Central memory CD8-positive, alpha-beta T cell (primary cell): ENCODE measurements at places on chromosomes 6 and 20.

- no peak overlapping the region for H3K27ac ChIP-seq
- DNase-seq: no peak
- H3K4me1 ChIP-seq: no peaks in the 10 kb centered on the region
- peaks cover 4% of the 10 kb centered on the region for H3K36me3 ChIP-seq
Measured at GRCh38 chr20:23340524-23340923, 10.1 kb upstream of the NXT1 start.

DNA sequence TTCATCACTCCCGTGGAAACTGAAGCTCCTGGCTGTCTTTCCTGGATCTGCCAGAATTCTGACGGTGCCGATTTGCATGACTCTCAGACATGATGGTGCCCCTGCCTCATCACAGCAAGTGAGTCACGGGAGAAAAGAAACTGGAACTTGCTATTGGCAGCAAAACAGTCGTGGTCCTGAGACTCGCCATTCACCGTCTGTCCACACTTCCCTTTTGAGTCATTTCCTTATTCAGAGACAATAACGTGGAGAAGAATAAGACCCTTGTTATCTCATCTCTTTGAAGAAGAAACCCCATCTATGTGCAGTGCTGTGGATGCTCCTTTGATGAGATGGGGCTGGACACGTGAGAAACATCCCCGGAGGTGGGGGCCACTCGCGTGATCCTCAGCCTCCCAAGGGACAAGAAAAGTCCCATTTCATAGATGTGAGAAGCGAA lies 4.2 kb downstream of the GPR31 start:
- no peaks in the 10 kb centered on the region for H3K27me3 ChIP-seq
- peaks cover 29% of the 10 kb centered on the region for H3K4me1 ChIP-seq
- DNase-seq: no peak

DNA sequence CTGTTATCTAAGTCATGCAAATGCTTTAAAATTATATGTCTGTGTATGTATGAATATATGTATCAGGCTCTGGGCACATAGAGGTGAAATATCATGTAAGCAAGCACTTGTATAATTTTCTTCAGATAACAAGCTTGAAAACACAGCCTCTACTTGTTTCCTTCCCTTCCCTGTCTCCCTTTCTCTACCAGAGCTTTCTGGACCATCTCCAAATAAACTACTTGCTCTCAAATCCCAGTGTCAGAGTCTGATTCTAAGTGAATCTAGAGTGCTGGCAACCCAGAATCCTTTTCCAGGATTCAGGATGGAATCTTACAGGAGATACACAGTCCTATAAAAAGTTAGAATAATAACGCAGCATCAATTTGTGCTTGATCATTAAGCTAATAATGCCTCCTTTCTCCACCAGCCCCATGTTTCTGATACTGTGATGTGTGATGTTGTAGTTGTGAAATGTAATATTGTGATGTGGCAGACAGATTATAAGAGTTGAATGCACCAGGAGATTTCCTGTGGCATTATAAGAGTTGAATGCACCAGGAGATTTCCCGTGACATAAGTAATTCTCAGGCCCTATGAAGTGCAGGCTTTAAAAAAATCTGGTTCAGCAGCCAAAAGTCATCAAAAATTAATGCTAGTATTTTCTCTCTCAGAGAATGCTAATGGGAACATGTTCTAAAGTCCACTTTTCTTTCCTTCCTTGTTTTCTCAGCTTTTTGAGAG lies 89.6 kb downstream of the PCSK2 start:
- peaks cover 34% of the 10 kb centered on the region for H3K27me3 ChIP-seq
- H3K27ac ChIP-seq: no peak overlapping the region
- H3K36me3 ChIP-seq: no peaks in the 10 kb centered on the region
- DNase-seq: no peak
- H3K4me1 ChIP-seq: no peaks in the 10 kb centered on the region

DNA sequence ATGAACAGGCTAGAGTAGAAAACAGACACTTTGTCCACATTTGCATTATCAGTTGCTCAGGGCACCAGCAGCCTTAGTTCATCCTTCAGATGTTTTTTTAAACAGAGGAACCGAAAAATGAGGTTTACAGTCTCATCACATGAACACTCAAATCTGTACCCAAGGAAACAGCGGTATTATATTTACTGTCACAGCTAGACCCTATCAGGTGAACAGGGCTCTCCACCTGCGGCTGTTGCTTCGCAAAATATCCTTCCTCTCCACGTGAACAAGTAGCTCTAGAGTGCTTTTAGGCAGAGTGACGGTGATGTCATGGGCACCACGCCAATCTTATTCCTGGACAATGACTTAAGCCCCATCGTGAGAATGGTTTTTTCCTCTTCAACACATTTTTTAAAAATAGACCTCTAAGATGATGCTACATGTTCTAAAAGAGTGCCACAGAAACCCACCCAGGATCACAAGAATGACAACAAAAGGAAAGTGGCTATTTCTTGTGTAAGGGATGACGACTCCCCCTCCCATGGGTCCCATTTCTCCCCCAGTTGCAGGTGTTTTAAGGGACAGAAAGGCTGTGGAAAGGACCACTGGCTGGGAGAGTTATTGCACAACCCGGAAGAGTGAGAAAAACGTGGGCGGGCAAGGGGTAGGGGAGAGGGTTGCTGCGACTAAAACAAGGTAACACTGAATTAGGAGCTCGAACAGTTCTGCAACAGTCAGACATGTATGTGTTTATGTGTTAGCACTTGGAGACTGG lies 77.7 kb downstream of the EFHC1 start:
- H3K36me3 ChIP-seq: peaks cover 5% of the 10 kb centered on the region
- no peaks in the 10 kb centered on the region for H3K27me3 ChIP-seq
- no peak overlapping the region for H3K27ac ChIP-seq
- peaks cover 4% of the 10 kb centered on the region for H3K4me1 ChIP-seq

GRCh38 chr20:51208162-51208561 lies 185.3 kb upstream of the KCNG1 start:
- no peaks in the 10 kb centered on the region for H3K4me1 ChIP-seq
- no peak for DNase-seq
- H3K4me3 ChIP-seq: no peak overlapping the region

DNA sequence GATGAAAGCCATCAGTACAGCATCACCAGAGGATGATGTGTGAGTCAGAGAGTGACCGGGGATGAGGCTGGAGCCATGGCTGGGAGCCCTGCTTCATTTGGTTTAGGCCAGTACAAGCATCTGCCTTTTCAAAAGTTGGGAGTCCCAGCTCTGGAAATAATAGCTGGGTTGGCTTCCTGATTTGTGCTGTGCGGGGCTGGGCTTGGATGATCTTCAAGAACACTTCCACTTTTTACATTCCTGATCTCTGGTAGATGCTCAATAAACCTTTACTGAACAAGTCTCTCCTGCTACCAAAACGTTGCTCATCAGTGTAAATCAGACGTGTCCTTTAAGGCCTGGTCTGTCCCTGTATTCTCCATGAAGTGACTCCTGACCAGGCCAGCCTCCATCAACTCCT lies 44.1 kb upstream of the ADGRF4 start:
- H3K4me3 ChIP-seq: no peak overlapping the region
- H3K27ac ChIP-seq: no peak overlapping the region
- no peaks in the 10 kb centered on the region for H3K27me3 ChIP-seq
- H3K4me1 ChIP-seq: no peaks in the 10 kb centered on the region

DNA sequence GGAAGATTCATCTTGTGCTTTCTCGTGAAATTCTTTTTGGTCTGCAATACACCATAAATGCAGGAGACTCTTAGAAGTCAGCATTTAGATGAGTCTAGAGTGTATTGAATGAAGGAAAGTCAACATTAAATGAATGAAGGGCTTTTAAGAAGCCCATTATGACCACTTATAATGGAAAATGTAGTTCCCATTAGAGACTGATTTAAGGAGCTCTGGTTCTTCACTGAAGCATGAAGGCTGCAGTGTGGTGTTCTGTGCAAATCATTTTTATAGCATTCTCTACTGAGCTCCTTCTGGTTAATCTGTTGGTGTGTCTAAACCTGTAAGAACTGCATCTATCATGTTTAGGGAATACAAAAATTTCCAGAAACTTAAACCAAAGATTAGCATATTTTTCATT lies 19.7 kb downstream of the NCOA7 start:
- H3K4me1 ChIP-seq: peaks cover 56% of the 10 kb centered on the region
- DNase-seq: no peak
- H3K27ac ChIP-seq: no peak overlapping the region
- no peaks in the 10 kb centered on the region for H3K27me3 ChIP-seq
- H3K36me3 ChIP-seq: peaks cover 5% of the 10 kb centered on the region

DNA sequence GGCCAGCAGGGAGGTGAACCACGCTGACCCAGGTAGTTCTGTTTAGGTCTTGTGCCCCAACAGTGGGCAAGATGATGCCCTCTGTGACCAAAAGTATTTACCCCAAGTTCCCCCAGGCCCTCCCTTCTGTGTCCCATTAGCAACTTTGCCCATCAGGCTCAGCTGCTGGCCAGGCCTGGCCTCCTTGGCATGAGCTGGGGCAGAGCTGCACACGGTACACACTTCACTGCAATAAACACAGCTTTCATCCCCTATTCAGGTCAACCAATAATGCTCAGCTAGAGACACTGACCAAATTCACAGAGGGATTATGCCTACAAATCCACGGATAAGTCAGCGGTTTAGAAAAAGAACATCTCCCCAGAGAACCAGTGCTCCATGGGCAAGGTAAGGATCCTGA lies 103.7 kb downstream of the SLC23A2 start:
- H3K4me3 ChIP-seq: no peak overlapping the region
- no peak for DNase-seq
- H3K27me3 ChIP-seq: no peaks in the 10 kb centered on the region
- peaks cover 25% of the 10 kb centered on the region for H3K4me1 ChIP-seq

- DNase-seq: no peak
- no peaks in the 10 kb centered on the region for H3K4me1 ChIP-seq
- no peak overlapping the region for H3K27ac ChIP-seq
- no peak overlapping the region for H3K4me3 ChIP-seq
Measured at GRCh38 chr6:84645000-84645399, 119.4 kb downstream of the TBX18 start.

- DNase-seq: no peak
- H3K4me1 ChIP-seq: peaks cover 5% of the 10 kb centered on the region
- peaks cover 2% of the 10 kb centered on the region for H3K36me3 ChIP-seq
- no peak overlapping the region for H3K27ac ChIP-seq
- no peak overlapping the region for H3K4me3 ChIP-seq
Measured at GRCh38 chr20:4710106-4710475, 11.6 kb upstream of the PRND start.

- H3K36me3 ChIP-seq: no peaks in the 10 kb centered on the region
- DNase-seq: peak; percentile 37
- no peak overlapping the region for H3K27ac ChIP-seq
- no peak overlapping the region for H3K4me3 ChIP-seq
- H3K4me1 ChIP-seq: peaks cover 5% of the 10 kb centered on the region
- H3K27me3 ChIP-seq: peaks cover 78% of the 10 kb centered on the region
Measured at GRCh38 chr20:59495894-59496510, 108.3 kb upstream of the PHACTR3 start.

DNA sequence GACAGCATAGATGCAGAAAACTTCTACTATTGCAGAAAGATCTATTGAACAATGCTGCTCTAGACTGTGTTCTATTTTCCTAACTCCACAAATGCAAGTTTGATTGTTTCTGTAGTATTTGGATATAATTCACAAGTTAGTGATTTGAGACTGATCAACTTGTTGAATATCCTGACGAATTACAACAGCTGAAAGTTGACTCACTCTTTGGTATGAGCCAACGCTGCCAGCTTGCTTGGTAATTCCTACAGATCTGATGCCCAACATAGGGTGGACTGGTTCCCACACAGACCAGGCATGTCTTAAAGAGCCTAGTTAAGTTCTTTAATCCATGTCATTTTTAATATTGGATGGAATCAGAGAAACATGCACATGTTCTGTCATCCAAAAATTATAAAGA lies 231.0 kb upstream of the RAB32 start:
- DNase-seq: no peak
- H3K4me3 ChIP-seq: no peak overlapping the region
- no peaks in the 10 kb centered on the region for H3K27me3 ChIP-seq
- no peaks in the 10 kb centered on the region for H3K4me1 ChIP-seq

GRCh38 chr20:56324806-56325205 lies 34.0 kb upstream of the FAM210B start:
- H3K27me3 ChIP-seq: peaks cover 68% of the 10 kb centered on the region
- DNase-seq: no peak
- H3K27ac ChIP-seq: no peak overlapping the region
- no peak overlapping the region for H3K4me3 ChIP-seq
- no peaks in the 10 kb centered on the region for H3K4me1 ChIP-seq
- H3K36me3 ChIP-seq: peaks cover 2% of the 10 kb centered on the region

DNA sequence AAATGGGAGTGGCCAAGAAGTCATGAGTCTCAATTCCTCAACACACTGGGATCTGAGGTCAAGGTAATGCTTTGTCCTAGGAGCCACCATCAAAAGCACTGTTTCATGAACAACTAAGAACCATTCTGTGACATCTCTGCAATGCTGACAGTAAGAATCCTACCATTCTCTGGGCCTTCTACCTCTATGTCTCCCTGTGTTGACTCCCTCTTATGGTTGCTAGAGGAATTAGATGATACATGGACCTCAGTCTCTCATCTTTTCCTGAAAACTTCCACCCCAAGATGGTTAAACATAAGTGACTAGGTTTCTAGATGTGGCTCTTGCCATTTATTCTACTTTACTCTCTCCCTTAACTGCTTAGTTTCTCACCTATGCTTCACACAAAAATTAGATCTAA lies 9.1 kb downstream of the MTRF1L start:
- peaks cover 41% of the 10 kb centered on the region for H3K36me3 ChIP-seq
- no peak overlapping the region for H3K4me3 ChIP-seq
- H3K27ac ChIP-seq: no peak overlapping the region
- H3K4me1 ChIP-seq: peaks cover 15% of the 10 kb centered on the region

- no peaks in the 10 kb centered on the region for H3K36me3 ChIP-seq
- no peak overlapping the region for H3K4me3 ChIP-seq
- peaks cover 5% of the 10 kb centered on the region for H3K4me1 ChIP-seq
- peaks cover 7% of the 10 kb centered on the region for H3K27me3 ChIP-seq
- no peak for DNase-seq
Measured at GRCh38 chr20:19826179-19826914, 68.3 kb downstream of the RIN2 start.

GRCh38 chr6:84979541-84979940 lies 215.1 kb upstream of the TBX18 start:
- no peaks in the 10 kb centered on the region for H3K36me3 ChIP-seq
- no peak for DNase-seq
- no peak overlapping the region for H3K27ac ChIP-seq
- H3K27me3 ChIP-seq: no peaks in the 10 kb centered on the region
- no peaks in the 10 kb centered on the region for H3K4me1 ChIP-seq

- H3K27ac ChIP-seq: no peak overlapping the region
- peaks cover 2% of the 10 kb centered on the region for H3K36me3 ChIP-seq
- no peaks in the 10 kb centered on the region for H3K27me3 ChIP-seq
- no peak overlapping the region for H3K4me3 ChIP-seq
- peaks cover 19% of the 10 kb centered on the region for H3K4me1 ChIP-seq
- DNase-seq: no peak
Measured at GRCh38 chr20:20448881-20449280, 81.0 kb downstream of the INSM1 start.

DNA sequence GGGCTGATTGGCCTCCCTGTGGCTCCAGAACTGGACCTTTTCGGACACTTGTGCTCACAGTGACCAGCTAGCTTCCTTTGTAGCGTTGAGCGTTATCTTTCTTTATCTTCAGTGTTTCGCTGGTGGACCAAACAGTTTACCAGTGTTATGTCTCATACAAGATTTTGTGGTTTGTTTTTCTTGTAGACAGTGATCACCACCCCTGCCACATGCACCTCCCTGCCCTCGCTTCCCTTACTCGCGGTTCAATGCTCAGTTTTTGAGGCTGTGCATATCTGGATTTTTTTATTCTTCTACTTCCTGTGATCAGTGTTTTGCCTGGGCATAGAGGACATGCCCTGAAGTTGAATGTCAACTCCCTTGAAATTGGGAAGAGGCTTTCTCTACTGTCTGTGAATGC lies 16.4 kb downstream of the MYT1 start:
- peaks cover 36% of the 10 kb centered on the region for H3K4me1 ChIP-seq
- peaks cover 36% of the 10 kb centered on the region for H3K27me3 ChIP-seq
- peak overlapping the region; percentile 2 for H3K4me3 ChIP-seq
- H3K36me3 ChIP-seq: no peaks in the 10 kb centered on the region
- H3K27ac ChIP-seq: no peak overlapping the region
- no peak for DNase-seq
